ENCODE measurements at places on chromosomes 11 and 22.

DNA sequence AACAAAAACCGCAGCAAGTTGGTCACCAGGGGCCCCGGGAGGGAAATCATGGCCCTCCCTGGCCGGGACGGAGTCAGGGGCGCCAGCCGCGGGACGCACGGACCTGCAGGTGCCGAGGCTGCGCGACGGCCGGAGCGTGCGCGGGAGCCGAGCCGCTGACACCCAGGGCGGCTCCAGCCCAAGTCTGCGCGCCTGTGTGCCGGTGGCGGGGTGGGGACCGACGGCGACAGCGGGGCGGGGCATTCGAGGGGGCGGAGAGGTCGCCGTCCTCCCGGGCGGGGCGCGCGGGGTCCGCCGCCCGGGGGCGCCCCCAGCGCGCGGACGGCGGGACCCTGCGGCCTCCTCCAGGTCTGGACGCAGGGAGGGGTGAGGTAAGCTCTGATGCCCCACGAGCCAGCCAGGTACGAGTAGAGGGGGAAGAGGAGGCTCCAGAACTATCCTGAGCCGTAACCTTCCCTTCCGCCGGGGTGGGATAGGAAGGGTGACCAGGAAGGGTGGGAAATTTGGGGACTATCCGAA lies at the start of gene ESAM:
ESAM (minus strand) TSS at position 186 of the 519 bp plus-strand sequence; CDS start at position 50, 136 bp downstream.
- no peak for DNase-seq

GRCh38 chr11:112630496-112630895 lies 330.7 kb upstream of the NCAM1 start:
- DNase-seq, result no peak

GRCh38 chr22:22818861-22819855 lies 68.5 kb upstream of the IGLL5 start:
- no peak for DNase-seq

GRCh38 chr22:19466126-19466716 lies 12.8 kb downstream of the UFD1 start:
- no peak for DNase-seq

GRCh38 chr11:100719809-100720221 lies 32.7 kb downstream of the ARHGAP42 start:
- peak; percentile 87 for DNase-seq

- DNase-seq, result no peak
Observed at GRCh38 chr22:20426259-20426615, 11.4 kb downstream of the SCARF2 start.

- DNase-seq, result peak; percentile 50
Observed at GRCh38 chr22:45207981-45208664, 32.6 kb downstream of the KIAA0930 start.

- peak; percentile 1 for DNase-seq
Observed at GRCh38 chr11:116379185-116379828, 393.5 kb downstream of the BUD13 start.

DNA sequence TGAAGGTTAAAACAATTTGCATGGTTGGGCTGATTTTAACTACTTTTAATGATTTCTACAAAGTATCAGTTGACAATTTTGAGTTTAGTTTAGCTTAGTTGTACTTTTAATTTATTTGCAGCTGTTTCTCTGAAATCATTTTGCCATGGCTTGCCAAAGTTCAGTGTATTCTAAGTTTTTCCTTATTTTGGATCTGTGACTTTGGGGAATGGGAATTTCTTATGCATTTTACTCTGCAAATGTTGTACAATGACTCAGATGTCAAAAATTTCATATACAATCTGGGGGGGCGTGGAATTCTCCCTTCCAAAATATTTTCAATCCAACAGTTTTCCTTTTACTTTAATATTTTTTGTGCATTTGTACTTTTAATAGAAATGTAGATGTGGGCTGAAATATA lies 8.9 kb upstream of the DCHS1 start:
- no peak for DNase-seq

DNA sequence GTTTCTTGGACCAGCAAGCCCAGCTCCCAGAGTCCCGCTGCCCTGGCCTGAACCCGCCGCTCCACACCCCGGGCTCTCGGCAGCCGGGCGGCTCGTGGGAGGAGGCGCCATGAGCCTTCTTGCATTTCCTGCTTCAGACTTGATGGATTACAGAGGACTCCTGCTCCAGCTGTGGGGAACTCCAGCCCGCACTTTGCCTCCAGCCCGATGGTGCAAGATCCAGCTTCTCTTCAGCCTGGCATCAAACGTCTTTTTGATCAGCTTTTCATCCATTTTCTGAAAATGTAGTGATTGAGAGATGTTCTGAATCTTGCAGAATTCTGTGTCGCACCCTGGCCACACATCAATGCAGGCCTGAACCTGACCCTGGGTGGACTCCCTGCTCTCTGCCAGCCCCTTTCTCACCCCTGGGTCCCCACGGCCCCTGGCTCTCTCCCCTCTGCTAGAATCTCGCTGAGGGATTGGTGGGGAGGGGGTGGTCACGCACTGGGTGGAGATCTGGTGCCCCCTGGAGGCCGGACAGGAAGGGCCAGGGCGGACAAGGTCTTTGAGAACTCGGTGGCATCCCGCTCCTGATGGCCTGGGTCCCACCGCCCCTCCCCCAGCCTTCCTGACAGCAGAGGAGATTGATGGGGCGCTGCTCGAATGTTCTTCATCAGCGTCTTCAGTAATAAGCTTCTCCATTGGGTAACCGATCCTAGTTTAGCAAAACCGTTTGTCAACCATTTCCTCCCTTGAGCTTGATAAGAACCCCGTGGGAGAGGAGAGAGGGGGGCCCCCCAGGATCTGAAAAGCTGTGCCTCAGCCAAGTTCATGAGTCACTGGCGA lies 12.1 kb upstream of the NFAM1 start:
- DNase-seq, result peak; percentile 93

GRCh38 chr11:134272381-134273316 lies 3.5 kb upstream of the GLB1L3 start:
- DNase-seq, result peak; percentile 73

DNA sequence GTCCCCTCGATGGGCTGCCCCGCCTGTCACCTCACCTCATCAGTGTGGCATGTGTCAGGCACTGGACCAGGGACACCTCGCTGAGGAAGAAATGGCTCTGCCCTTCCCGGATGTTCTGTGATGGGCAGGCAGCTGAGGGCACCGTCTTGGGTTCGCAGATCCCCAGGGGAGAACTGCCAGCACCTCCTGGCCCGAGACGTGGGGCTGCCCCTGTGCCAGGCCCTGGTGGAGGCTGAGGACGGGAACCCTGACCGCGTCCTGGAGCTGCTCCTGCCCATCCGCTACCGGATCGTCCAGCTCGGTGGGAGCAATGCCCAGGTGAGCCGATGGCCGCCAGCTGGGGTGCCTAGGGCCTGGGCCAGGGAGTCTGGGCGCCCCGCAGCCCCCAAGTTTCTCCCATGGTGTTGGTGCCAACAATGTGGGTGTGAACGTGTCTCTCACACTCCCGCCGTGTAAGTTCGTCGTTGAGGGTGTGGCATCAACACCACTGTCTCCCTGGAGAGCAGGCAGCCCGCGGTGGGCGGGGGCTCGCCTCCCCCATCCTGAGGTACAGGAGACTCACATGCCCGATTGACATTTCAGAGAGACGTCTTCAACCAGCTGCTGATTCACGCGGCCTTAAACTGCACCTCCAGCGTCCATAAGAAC lies 7.3 kb upstream of the GTSE1 start:
- no peak for DNase-seq

- DNase-seq, result no peak
Observed at GRCh38 chr11:115928811-115929210, 424.6 kb upstream of the CADM1 start.

- DNase-seq, result peak; percentile 89
Observed at GRCh38 chr22:36009085-36009484, 19.5 kb downstream of the RBFOX2 start.

DNA sequence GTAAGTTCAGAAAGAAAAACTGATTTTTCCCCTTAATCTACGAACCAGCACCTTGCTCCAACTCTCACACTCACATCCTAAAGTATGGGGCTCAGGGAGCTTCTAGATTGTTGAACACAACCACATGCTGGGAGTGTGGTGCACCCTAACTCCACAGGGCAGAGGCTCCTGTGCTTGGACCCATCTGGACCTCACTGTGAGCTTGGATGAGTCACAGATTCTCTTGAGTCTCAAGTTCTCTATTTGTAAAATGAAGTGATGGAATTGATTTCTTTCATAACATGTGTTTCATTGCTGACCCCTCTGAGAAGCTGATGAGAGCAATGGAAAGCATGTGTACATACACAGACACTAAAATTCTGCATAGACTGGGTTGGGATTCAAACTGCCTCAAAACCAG lies 109.7 kb downstream of the PGR start:
- no peak for DNase-seq

- no peak for DNase-seq
Observed at GRCh38 chr11:65887723-65888162, 528 bp downstream of the FIBP start.

DNA sequence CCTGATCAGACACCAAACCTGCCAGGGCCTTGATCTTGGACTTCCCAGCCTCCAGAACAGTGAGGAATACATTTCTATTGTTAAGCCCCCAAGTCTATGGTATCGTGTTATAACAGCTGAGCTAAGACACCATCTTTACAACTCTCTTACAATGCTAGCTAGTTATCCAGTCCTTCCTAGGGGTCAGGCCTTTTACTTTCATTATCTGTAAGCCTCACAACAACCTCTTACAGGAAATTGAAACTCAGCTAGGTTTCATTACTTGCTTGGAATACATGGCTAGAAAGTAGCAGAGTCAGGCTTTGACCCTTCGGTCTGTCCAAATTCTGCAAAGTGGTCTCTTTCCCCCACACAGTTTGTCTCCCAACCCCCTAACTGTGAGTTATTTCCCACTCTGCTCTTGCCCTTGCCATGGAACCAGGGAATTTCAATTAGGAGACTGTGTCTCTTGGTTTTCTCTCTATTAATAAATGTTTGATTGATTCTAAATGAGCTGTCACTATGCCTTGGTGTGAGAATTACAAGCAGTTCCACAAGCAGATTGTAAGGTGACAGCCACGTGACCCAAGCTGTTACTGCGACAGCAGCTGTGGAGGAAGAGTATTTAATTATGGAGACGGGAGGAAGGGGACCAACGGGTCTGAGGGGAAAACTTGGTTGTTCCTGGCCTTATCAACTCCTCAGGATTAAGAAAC lies 38.4 kb upstream of the CLMP start:
- DNase-seq, result peak; percentile 58

DNA sequence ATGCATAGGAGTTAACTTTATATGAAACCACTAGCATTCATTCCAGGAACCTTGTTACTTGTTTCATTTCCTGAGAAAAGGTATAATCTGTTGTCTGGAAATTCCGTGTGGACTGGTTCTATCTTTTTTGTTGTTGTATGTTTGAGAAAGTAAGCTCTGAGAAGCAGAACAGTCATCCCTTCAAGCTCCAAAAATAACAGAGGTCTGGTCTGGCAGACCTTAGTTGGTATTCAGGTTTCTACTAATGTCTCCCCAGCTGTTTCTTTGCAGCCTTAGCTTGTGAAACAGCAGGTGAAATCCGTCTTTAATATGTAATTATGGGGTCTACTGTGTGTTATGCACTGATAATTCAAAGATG lies 2.4 kb downstream of the RNF121 start:
- DNase-seq, result no peak

DNA sequence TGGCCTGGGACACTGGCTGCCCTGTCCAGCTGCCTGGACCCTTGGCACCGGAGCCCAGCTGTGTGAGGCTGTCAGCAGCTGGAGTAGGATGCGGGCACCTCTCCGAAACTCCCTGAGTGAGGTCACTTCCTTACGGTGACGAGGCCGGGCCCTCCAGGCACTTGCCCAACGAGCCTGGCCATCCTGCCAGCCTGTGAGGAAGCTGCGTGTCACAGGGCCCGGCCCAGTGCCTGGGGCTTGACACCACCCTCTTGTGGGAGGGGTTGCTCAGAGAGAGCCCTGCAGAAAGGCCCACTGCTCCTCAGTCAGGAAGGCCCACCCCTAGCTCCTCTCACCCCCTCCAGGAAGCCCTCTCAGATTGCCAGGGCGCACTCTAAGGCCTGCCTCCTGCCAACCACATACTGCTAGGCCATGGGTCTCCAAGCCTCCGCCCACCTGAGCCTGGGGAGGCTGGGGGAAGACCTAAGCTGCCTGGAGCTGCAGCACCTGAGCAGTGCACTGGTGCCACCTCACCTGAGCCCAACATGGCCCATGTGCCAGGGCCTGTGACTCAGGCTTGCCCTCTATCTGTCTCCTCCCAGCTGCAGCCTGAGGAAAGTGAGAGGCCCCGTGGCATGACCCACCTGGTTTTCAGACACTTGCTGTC lies 4.3 kb upstream of the PHLDA2 start:
- peak; percentile 89 for DNase-seq

DNA sequence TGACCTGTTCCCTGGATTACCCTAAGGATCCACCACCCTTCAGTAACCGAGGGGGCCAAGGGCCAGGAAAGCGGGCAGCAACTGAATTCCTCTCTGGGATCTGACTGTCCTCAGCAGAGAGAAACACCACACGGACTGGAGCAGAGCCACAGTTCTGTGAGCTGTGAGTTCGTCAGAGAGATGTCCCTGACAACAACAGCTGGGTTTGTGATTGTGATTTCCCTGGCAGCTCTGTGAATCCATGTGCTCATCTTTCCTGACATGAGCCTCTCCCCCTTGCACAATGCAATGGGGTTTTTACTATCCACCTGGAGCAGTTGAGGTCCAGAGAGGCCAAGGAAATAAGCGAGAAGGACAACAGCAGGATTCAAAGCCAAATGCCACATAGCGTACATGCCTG lies 69.4 kb upstream of the AMPD3 start:
- DNase-seq, result no peak

- no peak for DNase-seq
Observed at GRCh38 chr22:47112994-47113852, 350.8 kb downstream of the TBC1D22A start.

- DNase-seq, result peak; percentile 40
Observed at GRCh38 chr11:36271794-36272407, 17.3 kb downstream of the COMMD9 start.

DNA sequence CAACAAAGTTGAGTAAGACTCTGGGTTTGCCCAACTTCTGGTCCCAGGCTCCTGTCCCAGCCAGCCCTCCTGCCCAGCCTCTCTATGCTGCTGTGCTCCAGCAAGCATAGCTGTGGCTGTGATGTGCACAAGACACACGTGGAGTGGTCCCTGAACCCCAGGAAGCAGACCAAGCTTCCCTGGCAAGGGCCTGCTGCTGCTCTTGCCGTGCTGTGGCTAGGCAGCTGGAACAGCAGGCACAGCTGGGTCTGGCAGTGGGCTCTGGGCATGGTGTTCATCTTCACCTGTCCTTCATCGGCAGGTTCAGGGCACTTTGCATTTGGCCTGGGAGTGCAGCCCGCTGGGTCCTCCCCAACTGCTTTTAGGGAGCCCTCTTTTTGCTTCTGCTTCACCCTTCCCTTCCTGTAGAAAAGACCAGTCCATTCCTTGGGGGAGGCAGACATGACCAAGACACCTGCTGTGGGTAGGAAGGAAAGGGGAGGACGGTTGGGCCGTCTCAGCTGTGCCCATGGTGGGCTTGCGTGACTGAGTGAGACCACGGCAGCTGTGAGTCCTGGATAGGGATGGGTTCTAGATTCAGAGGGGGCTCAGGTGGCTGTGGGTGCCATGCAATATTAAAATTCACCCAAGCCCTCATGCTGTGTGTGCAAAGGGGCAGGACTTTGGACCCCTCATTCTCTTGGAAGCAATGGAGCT lies 26.1 kb upstream of the ETS1 start:
- no peak for DNase-seq

DNA sequence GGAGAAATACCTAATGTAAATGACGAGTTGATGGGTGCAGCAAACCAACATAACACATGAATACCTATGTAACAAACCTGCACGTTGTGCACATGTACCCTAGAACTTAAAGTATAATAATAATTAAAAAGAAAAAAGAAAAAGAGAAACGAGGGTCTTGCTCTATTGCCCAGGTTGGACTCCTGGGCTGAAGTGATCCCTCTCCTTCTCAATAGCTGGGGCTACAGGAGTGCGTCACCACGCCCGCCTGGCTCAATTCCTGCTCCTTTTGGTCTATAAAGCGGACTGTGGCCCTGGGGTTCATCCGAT lies 521 bp upstream of the PTS start:
- no peak for DNase-seq

- DNase-seq, result peak; percentile 98
Observed at GRCh38 chr22:45804986-45805325, 133.3 kb downstream of the ATXN10 start.
